Caki2 (cell line): ENCODE measurements at places on chromosomes 3 and 15.

DNA sequence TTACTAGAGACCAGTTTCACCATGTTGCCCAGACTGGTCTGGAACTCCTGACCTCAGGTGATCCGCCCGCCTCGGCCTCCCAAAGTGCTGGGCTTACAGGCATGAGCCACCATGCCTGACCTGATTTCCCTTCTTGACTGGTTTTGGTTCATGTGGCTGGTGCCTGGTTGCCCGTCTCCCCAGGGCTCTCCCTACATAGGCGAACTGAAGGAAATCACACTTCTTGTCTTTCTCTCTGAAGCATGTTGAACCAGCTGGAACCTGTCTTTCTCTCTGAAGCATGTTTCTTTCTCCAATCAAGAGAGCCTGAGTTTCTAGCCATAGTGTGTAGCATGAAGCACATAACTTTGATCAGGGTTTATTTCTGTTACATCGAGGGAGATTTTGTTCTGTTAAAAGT, 16.3 kb upstream of the SAMD7 start:
- no peak for DNase-seq

- peak; percentile 9 for DNase-seq
These were observed 625.8 kb downstream of the TAFA4 start for GRCh38 chr3:68306571-68306970.

DNA sequence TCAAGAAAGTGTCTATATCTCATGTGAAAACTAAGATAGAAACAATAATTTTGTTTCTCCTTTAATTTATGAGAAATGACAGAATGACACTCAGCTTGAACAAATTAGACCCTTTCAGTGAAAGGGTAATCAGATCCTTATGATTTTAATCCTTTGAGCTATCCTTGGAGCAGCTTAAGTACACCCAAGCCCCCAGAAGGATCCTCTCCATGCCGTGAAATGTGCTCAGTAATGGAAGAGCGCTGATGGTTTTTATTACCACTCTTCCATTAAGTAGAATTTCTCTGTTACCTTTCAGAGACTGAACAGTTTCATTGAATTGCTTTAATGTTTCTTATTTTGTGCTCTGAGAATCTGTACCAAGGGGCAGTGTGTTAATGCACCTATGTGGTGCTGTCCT, 54.3 kb downstream of the HMG20A start:
- no peak for DNase-seq

- DNase-seq, result peak; percentile 12
These were observed 107.0 kb downstream of the ALCAM start for GRCh38 chr3:105473521-105474223.

DNA sequence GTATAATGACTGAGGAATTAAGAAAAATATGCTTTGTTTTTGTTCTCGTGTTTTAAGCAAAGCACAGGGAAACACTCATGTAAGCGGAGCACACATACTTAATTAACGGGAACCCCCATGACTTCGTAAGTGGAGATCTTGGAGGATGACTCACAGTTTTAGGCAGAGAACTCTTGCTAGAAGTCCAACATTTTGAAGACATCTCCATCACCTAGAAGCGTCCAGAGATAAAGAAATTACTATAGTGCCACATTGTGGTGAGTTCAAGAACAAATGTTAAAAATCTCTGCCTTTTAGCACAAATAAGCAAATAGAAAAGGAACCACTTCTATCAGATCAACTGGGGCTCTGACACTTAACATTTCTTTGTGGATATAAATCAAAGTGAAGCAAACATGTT, 194.1 kb upstream of the ARHGEF26 start:
- peak; percentile 18 for DNase-seq

DNA sequence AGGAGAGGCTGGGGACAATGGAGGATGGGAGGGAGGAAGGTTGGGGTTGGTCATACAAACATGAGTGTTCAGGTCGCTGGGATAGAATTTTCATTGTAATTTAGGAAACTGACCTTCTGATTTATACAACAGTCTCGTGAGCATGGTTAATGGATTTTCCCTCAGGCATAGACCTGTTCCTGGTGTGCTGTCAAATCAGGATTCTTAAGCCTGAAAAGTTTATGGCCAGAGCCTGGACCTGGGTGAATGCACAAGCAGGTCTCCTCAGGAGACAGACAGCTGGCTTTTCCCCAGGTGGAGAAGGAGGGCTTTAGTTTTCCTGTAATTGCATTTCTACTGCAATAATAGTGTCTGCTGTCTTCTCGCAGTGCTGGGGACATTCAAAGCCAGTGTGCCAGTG, 338.0 kb downstream of the SHQ1 start:
- no peak for DNase-seq
